ENCODE measurements at places on chromosomes 13 and 19.

DNA sequence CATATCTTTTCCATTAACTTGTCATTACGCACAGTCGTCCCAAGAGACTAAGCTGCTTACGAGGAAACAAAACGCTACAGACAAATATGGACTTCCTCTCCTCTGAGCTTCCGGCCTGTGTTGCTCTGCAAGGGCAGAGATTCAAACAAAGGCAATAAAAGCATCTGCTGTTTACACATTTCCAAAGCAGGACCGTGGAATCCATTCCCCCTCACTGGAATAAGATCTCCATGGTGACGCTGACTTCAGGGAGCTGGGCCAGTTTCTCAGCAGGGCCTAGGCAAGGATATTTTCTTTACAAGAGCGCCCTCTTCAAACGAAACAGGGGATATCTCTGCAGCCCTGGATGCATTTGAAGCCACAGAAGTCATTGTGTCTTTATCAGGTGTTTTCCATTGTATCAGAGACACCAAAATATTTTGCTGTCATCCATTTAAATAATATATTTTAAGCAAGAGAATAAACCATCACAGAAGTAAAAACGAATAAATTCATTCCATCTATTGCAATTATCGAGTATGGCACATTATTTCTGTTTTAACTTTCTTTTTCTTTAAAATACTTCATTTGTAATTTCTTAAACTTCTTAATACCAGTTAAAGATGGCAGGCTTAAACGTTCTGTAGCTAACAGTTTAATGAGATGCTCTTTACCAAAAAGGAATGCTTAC lies 177.5 kb downstream of the DCLK1 start:
- peak; percentile 87 for DNase-seq

DNA sequence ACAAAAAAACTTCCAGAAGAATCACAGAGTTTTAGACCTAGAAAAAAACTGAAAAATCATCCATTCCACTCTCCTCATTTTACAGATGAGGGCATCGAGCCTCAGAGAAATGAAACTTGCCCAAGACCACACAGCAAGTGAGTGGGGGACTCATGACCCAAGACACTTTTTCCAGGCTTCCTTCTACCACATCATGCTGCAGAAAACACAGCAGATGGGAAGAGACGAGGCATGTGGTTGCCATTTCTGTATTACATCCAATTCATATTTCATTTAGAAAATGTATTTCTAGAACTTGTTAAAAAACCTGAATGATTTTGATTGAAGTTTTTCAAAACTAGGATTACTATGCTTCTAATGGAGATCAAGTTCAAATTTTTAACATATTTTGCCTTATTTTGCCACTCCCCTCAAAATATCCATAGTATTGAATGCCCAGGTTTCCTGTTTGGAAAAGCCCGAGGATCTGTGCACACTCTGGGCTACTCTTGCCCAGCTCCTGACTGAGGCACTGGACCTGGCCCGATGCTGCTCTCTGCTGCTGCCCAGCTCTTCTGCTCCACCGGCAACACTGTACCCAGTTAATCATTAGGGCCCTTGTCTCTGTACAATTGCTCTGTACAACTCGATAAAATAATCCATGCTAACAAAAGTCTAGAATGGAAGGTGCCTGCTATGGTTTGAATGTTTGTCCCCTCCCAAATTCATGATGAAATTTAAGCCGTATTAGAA lies 157.4 kb downstream of the EFNB2 start:
- DNase-seq: no peak

DNA sequence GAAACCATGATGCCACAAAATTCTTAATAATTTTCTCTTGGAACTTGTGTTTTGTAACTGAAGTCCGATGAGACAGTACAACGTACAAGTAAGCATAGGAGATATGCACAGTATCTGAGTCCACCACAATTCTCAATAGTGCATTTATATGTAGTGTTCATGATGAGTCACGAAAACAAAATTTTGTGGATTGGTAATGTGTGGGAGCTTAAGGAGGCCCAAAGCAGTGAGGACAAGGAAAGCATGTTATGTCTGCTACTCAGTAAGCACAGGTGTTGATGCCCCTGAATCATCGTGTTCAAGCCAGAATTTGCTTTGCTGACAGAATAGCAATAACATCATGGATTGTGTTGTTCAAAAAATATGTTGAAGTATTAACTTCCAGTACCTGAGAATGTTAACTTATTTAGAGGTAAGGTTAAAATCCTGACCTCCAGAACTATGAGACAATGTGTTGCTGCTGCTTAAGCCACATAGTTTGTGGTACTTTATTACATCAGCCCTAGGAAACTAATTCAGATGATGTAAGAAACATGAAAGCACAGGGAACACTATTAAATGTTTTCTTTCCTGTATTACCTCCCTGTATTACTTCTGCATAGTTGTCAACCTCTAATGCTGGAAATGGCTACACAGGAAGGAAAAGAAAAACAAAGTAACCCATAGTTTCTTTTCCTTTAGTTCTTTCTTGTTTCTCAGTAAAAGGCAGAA lies 201.3 kb downstream of the SLITRK6 start:
- peak; percentile 3 for DNase-seq

- DNase-seq: no peak
Measured at GRCh38 chr13:80235967-80236302, 105.0 kb downstream of the SPRY2 start.

DNA sequence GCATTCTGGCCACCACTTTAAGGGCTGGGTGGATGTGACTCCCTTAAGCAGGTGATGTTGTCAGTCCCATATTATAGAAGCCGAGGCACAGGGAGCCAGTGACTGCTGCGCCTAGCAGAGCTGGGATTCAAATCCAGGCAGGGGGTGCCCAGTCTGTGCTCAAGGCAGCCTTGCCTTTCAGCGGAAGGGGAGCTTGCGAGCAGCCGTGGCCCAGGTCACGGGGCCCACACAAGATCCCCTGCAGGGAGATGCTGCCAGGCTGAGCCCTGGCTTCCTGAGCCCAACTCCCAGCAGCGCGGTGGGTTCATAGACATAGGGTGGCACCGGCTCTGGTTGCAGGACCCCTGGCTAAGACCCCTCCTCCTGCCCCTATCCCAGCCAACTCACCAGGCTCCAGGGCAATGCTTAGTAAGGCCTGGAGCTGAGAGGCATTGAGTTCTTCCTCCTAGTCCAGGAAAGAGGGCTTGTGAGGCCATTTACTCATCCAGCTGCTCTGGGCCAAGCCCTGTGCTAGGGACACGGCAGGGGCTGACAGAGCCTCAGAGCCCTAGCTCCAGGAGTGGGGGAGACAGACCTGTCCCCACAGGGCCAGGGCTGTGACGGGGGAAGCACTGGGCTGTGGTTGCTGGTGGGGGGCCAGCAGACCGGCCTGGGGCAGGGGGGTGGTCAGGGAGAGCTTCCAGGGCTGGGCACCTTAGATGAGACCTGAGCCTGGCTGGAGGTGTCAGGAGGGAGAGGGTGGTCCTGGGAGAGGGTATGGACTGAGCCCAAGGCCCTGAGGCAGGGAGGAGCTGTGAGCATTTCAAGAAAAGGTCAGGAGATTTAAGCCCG lies 9.6 kb downstream of the CAPN12 start:
- DNase-seq: no peak

DNA sequence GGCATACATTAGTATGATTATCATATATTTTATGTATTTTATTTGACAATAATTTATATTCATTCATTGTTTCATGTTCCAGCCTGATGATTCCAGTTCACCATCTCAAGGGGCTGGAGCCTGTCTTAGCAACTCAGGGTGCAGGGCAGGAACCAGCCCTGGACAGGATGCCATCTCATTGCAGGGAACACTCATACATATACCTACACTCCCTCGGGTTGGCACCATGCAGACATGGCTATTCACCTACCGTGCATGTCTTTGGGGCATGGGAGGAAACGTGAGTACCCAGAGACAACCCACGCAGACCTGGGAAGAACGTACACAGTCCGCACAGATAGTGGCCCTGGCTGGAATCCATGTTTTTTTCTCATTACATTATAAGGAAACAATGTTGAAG lies 151.0 kb upstream of the ZNF536 start:
- DNase-seq: no peak

DNA sequence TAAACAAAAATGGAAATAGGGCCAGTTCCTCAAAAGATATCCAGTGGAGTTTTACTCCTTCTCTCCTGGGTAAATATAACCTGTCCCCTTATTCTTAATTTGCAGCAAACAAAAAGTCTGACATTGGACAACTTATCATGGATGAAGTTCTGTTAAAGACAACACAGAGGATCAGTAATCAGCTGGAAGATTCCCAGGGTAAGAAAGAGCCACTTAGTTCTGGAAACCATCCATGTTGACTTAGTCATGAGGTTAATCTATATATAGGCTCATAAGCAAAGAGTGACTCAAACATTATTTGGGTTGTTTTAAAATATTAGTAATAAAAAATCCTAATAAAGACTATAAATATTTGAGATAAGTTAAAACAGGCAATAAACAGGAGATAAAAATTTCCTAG lies 40.5 kb upstream of the EBPL start:
- peak; percentile 21 for DNase-seq
